ENCODE measurements at places on chromosomes 7 and 10.

- DNase-seq = no peak
Measured at GRCh38 chr10:130053561-130053960, 57.1 kb downstream of the C10orf143 start.

DNA sequence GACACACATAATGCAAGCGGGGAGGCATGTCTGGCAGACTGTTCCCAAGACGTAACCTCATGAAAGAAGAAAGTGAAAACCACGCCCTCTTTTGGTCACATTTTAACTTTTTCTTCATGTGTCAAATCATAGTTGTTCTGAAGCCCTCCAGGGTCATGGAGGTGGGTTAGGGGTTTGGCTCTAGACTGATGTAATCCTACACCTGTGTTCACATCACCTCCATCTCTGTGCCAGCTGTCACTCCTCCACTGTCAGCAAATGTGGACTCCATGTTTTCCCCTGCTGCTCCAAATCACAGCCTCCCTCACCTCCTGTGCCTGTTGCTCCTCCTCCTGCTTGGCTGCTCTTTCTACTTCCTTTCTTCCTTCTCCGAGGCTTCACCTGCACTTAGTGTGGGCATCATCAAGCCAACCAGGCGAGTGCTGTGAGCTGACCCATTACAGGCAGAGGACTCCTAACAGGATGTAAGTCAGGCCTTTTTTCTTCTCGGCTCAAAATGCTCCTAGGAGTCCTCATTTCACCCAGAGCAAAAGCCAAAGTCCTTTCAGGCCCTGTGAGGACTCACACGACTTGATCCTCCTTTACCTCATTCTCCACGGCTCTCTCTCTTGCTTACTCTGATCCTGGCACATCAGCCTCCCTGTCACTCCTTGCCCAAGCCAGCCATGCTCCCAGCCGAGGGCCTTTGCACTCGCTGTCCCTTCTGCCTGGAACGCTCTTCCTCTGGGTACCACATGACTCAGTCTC lies 66.4 kb upstream of the IFRD1 start:
- DNase-seq = peak; percentile 4

DNA sequence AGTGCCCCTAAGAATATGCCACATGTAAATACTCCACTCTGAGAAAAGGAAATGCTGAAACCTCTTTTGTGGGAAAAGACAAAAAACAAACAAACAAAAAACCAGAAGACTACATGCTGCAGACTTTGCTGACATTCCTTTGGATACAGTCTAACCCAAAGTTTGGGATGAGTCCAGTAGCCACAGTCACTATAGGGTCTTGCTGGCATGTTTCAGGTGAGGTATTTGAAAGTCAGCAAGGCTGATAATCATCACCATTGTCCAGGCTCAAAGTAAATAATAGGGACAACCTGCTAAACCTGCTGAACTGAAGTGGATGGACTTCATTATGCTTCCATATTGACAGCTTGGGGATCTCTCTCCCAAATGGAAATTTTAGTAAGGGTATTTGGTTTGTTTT lies 1087.0 kb upstream of the LRRTM3 start:
- no peak for DNase-seq

DNA sequence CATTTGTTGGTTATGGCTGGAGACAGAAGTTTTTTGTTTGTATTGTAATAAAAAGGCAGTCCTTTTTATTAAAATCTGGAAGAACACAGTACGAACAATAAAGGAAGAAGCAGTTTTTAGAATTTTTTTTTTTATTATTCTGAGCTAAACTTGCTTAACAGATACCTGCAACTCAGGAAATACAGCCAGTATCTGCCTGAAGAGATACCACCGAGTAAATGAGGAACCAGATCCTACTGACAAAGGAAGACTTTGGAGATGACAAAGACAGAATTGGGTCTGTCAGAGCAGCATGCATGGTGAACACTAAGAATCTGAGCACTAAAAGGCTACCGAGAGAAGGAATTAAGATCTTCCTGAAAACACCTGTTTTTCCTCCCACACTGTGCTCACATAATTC lies 1335.9 kb upstream of the SORCS1 start:
- no peak for DNase-seq

GRCh38 chr7:8823486-8823885 lies 390.1 kb downstream of the NXPH1 start:
- no peak for DNase-seq

DNA sequence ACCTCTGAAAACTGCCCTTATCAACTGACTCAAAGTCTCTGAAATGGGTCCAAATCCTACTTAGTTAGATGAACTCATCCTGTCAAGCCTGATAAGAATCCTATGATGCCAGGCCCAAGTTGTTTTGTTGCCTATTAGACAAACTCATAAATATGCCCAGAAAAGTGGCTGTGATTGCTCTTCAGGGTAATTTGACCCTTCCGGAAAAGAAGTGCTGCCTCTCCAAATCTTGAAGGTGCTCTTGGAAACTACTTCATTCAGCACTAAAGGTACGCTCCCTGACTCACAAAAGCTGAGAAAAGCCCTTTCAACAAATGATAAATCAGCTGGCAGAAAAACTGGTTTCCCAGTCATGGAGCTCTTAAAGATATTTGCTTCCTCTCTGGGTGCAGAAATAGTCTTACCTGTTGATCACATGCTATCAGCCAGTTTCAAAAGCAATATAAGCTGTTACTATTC lies 6.7 kb downstream of the IFIT5 start:
- DNase-seq = no peak

DNA sequence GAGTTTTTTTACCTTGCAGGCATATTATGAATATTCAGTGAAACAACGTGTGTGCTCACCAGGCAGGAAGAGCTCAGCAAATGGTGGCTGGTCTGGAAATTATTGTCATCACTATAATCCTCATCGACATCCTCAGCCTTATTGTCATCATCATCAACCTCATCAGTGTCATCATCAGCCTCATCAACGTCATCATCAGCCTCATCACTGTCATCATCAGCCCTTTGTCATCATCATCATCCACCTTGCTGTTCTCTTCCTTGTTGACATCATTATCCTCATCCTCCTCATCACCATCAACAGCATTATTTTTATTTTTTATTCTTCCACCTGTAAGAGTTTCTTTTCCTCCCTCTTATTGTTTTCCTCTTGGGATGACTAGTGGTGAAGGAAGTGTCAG lies 142.3 kb upstream of the GPR26 start:
- DNase-seq = no peak

- peak; percentile 86 for DNase-seq
Measured at GRCh38 chr10:5297466-5297865, 67.3 kb upstream of the UCN3 start.

DNA sequence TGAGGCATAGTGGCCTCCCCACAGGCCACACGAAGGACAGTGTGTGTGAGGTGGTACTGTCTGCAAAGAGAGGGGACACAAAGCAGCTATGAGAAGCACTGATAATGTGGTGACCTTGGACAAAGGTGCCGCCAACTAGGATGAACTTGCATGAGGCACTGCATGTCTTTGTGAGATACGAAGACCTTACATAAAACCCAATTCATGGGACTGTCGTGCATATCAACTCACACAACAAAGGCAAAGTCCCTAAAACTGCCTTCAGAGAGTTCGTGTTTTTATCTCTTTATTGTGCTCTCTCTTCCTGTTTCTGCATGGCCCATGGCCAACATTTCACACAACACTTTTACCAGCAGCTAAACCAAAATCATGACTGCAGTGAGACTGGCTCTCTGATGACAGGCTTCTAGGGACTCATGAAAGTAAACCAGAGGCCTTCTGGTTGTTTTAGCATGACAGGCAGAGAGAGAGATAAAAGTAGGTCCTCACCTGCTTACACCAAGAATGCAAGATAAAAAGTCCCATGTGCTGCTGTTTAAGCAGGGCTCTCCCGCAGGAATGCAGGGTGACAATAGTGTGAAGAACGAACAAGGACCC lies 347.8 kb downstream of the ELMO1 start:
- DNase-seq = no peak

DNA sequence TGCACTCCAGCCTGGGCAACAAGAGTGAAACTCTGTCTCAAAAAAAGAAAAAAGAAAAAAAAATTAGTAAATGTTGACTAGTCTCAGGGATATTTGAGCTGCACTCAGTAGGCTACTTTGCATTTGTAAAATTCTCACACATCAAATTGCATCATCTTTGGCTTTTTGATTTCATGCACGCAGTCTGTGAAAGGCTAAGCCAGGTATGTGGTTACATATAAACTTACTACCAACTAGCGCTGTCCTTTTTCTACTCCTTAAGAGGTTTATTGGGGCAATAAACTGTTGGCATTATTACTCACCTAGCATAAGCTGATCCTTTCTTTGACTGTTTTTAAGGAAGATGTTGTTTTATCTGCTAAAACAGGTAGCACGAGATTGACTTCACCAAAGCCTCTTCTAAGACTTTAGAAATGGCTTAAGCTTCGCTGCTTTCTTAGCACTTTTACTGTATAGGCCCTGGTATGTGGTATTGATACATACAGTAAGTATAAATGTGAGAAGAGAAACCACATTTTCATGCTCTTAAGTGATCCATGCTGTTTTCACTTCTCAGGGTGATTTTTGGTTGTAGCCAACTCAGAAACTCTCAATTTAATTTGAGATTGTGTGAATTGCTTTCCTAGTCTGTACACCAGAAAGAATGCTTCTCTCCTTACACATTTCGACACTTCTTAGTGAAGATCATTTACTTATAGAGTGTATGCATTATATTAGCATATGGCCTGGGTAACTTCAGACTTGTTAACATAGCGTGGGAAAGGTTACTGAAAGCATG lies 323.9 kb downstream of the AUTS2 start:
- DNase-seq = no peak

DNA sequence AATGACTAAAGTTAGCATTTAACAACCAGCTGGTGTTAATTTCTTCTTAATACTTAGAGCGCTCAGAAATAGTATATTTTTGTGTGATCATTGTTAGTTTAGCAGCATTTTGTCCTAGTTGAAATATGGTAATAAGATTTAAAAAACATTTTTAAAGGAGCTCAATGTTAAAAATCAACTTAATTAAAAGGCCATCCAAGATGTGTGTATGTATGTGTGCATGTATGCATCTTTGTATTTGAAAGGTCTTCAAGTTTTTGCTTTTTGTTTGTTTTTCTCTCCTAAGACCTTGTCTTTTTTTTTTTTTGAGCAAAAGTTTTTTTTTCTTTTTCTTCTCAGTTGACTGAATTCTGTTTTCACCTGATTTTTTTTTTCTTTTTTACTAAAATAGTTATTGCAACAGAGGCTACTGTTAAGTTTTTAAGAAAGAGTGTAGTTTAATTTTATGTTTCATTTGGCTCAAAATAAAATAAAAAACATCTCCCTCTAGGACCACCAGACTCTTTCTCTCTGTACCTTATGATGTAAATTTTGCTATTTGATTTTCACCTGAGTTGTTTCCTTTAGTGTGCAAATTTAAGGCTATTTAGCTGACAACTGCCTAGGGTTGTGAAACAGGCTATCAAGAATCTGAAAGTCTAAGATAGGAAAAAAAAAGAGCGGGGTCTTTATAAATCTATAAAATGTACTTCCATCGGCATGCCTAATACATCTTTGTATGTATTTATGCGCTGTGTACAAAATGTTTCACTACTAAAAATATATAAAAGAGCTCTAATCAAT lies 76.4 kb upstream of the C1GALT1 start:
- no peak for DNase-seq

GRCh38 chr10:109976681-109977080 lies 31.1 kb upstream of the ADD3 start:
- no peak for DNase-seq

Measured in activated CD4-positive, alpha-beta T cell treated with anti-CD3 and anti-CD28 coated beads, Interleukin-2, Interleukin-6, amounts not matched to agents 100 ng/mL and 50 ng/mL, durations not matched to agents 16 hours and 8 hours (primary cell).